ENCODE measurements at places on chromosomes 12 and 14.

- DNase-seq: no peak
Measured at GRCh38 chr12:26124446-26125399, at the start of gene BHLHE41. Gene BHLHE41, minus strand, starts transcription at chr12:26125037. Its CDS starts 258 bp downstream, at chr12:26124779.

- DNase-seq: no peak
Measured at GRCh38 chr14:68528040-68528687, 264.7 kb downstream of the ZFP36L1 start.

- DNase-seq: no peak
Measured at GRCh38 chr12:89859508-89860220, 151.0 kb upstream of the ATP2B1 start.

GRCh38 chr14:31590206-31590605 lies 29.0 kb downstream of the NUBPL start:
- DNase-seq: no peak

GRCh38 chr12:45727980-45728629 lies 1.4 kb upstream of the ARID2 start:
- no peak for DNase-seq

DNA sequence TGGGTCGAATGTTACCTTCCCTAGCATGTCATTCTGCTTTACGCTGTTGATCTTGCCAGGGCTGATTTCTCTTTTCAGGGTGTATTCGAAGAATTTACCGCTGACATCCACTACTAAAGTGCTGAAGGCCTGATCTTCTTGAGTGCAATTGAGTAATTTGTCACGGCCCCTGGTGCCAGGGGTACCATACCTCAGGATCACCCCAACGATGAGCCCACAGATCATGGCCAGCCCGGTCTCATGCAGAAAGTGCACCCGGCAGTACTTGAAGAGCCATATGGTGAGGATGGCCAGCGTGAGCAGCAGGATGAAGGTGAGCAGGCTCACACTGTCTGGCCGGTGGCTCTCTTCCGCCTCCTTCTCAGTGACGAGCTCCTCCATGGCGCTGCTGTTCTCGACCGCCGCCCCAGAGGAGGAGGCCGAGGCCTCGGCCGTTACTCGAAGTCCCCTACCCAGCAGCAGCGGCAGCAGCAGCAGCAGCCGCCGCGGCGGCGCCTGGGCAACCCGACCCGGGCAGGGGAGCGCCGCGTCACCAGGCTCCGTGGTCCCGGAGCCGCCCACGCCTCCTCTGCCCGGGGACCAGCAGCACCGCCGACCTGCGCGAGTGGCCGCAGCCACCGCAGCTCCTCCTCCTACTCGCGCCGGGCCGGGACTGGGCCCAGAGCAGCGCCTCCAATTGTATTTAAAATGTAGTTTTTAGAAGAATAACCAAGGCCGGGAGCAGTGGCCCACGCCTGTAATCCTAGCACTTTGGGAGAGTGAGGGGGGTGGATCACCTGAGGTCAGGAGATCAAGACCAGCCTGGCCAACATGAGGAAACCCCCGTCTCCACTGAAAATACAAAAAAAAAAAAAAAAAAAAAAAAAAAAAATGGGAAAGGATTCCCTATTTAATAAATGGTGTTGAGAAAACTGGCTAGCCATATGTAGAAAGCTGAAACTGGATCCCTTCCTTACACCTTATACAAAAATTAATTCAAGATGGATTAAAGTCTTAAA lies 58.5 kb upstream of the TMPO start:
- DNase-seq: no peak

DNA sequence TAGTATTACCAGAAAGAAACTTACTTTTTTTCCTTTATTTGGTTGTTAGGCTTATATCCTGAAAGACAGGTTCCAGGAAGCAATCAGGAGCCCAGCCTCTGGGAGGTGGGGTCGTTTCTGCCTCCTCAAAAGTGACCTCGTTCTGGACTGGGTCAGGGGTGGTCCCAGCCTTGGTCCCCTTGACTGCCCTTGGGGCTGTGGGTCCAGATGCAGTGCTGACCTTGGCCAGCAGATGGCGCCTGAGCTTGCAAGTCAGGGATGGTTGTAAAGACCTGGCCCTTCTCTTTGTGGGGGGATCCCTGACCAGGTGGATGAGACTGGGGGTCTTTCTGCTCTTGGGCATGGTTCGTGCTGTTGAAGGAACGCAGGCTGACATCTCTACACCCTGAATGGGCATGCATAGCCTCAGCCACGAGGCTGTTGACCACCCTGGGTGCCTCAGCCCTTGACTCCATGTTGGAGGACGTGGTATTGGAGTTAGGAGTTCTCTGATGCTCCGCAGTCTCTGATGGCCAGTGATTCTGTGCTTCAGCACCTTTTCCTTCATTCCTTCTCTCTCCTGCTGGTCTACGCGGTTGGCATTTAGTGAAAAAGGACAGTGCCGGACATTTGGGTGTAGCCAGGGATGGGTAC lies 62.4 kb downstream of the ADCK1 start:
- DNase-seq: peak; percentile 51

GRCh38 chr12:77648716-77649115 lies 182.0 kb upstream of the NAV3 start:
- DNase-seq: no peak

GRCh38 chr12:126727218-126728075 lies 1539.5 kb upstream of the TMEM132C start:
- no peak for DNase-seq

GRCh38 chr12:88056571-88056970 lies 27.4 kb upstream of the C12orf50 start:
- no peak for DNase-seq

- no peak for DNase-seq
Measured at GRCh38 chr12:29863665-29864064, 79.9 kb upstream of the TMTC1 start.

- peak; percentile 46 for DNase-seq
Measured at GRCh38 chr12:1544996-1545700, 49.2 kb downstream of the FBXL14 start.

DNA sequence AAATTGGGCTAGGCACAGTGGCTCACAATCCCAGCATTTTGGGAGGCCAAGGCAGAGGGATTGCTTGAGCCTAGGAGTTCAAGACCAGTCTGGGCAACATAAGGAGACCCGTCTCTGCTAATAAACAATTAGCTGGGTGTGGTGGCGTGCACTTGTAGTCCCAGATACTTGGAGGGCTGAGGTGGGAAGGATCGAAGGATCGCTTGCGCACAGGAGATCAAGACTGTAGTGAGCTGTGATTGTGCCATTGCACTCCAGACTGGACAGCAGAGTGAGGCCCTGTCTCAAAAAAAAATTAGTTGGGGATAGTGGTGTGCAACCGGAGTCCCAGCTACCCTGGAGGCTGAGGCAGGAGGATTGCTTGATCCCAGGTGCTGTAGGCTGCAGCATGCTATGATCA lies 38.7 kb upstream of the BCL7A start:
- DNase-seq: no peak

- DNase-seq: no peak
Measured at GRCh38 chr14:36208690-36209278, 32.3 kb upstream of the PTCSC3 start.

GRCh38 chr14:33918256-33918655 lies 32.6 kb downstream of the EGLN3 start:
- DNase-seq: no peak

GRCh38 chr14:95886366-95887056 lies 9.9 kb downstream of the TUNAR start:
- DNase-seq: no peak

- DNase-seq: no peak
Measured at GRCh38 chr12:125346362-125346761, 281.1 kb downstream of the AACS start.

- no peak for DNase-seq
Measured at GRCh38 chr14:103683139-103683538, 32.1 kb downstream of the XRCC3 start.

- DNase-seq: no peak
Measured at GRCh38 chr12:42756841-42757623, 167.5 kb upstream of the PRICKLE1 start.

DNA sequence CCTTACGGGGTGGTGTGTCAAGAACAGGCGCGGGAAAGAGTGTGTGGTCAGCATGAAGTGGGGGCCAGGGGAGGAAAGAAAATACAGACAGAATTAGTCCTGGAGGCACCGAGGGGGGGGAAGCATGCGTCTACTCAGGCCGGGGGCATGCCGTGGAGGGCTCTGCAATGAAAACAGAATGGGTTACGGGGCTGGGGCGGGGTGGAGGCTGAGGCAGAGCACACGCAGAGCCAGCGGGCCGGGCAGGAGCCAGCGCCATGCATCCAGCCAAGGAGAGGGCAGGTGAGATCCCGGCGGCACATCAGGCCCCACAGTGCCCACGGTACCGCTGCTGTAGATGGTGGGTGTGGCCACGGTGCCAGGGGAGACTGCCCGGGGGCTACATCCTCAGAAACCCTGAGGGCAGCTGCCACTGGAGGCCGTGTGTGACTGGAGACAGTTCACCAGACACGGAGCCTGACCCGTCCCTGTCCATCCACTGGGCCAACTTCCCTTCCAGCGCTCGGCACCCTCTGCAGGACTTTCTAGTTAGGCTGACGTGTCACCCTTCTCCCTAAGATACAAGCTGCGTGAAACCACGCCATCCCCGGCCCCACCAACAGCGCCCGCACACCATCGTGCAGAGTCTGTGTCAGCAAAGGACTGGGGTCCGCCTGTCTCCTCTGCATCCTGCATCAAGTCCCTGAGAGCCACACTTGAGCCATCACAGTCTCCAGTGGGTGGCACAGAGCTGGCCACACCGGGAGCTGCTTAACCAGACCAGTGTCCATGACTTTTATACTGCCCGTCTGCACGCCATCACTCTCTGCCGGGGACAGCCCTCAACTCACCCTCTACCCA lies 87.4 kb downstream of the PIWIL1 start:
- no peak for DNase-seq

- DNase-seq: no peak
Measured at GRCh38 chr12:52168019-52168717, 23.6 kb downstream of the KRT80 start.

GRCh38 chr12:106049105-106049504 lies 89.6 kb downstream of the NUAK1 start:
- no peak for DNase-seq

- DNase-seq: no peak
Measured at GRCh38 chr12:92183575-92183974, 37.9 kb upstream of the BTG1 start.

Measured in COR-L47 (cell line).